Epithelial cell of proximal tubule (primary cell): ENCODE measurements at places on chromosomes 12 and 14. TPM values are rescaled to one million over a fixed set of nuclear protein-coding genes. Genes with fewer than 3 reads are reported as not detected.

The SOX5 gene
- 0.07 and 0.17 TPM in 2 replicates for total RNA-seq

The JAG2 gene
- 4.1 and 5.7 TPM in 2 replicates for total RNA-seq

The PLBD1 gene
- 12.4 and 14.2 TPM in 2 replicates for total RNA-seq

The BEGAIN gene
- 0.51 and 1.4 TPM in 2 replicates for total RNA-seq

DNA sequence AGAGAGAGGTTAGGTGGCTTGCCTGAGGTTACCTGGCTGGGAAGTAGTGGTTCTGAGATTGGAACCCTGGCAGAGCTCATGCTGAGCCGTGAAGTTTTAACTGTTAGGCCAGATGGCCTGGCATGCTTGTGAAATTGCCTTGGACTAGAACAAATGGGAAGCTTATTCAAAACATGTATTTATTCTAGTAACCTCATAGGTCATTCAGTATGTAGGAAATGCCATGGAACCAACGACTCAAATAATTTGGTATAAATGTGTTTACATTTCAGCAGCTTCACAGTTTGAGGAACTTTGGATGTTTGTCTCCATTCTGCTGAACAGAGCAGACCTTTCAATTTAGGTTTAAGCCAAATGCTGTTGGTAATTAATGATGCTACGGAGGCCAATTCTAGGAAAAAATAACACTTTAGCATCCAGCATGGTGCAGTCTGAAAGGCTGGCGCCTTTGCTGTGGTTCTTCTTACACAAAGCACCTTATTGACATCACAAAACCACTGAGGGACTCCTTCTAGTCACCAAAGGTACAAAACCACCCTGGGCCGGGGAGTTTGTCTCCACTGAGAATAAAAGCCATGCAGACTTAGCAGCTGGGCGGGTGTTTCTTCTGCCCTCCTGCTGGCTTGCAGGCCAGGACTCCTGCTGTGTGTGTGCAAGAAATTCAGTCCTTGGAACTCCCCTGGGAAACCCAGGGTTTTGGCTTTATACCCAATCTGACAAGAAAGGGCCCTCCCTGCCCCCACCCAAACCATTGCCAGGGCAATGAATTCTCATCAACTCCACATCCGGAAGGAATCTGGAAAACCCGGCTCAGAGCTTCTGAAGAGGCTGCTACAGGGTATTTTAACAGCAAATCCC, 64.2 kb downstream of the ELK3 start:
- DNase-seq: no peak

DNA sequence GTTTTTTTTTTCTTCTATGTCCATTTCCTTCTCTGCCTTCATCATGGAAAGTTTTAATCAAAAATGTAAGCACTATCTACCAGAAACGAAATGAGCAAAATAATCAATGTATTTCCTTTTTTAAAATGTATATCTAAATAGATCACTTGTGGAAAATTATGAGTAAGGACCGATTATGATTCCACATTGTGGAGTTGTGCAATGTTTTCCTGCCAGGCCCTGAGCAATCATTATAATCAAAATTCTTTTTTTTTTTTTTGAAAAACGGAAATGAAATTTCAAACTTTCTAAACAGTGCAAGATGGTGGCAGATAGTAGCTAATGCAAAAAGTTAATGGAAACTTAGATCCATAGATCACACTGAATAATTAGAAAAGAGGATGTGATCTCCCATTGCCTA, 1074.6 kb upstream of the TMEM132C start:
- no peak for DNase-seq

DNA sequence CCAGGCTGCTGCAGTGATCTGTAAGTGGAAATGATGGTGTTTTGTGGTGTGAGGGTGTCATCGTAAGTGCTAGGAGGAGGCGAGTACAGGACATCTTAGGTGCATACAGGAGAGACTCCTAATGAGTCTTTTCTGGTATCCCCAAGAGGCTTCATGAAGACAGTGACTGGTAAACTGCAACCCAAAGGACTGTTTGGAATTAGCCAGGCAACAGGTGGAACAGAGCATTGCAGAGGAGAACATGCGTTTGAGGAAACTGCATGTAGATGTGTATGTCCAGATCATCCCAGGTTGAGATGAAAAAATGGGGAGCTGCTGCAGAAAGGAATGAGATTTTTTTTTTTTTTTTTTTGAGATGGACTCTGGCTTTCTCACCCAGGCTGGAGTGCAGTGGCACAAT, 5.4 kb downstream of the ACAD10 start:
- DNase-seq: no peak

- no peak for DNase-seq
Observed at GRCh38 chr12:127785540-127785939, 481.4 kb upstream of the TMEM132C start.

DNA sequence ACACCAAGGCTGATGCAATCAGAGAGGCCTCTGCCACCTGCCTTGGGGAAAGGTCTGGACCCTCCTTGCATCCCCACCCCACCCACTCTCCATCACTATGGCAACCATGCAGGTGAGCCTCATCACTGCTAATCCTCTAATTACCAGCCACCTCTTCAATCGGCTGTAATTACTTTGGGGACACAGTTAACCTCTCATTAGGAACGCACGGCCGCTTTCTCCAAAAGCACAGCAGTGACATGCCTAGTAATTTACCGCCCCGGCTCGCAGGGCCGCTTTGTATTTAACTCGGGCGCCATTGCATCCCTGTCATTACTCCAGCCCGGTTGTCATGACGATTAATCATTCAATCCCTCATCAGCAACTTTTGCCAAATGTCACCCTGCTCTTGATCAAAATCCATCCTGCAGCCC, 36.3 kb upstream of the FAM222A start:
- no peak for DNase-seq

DNA sequence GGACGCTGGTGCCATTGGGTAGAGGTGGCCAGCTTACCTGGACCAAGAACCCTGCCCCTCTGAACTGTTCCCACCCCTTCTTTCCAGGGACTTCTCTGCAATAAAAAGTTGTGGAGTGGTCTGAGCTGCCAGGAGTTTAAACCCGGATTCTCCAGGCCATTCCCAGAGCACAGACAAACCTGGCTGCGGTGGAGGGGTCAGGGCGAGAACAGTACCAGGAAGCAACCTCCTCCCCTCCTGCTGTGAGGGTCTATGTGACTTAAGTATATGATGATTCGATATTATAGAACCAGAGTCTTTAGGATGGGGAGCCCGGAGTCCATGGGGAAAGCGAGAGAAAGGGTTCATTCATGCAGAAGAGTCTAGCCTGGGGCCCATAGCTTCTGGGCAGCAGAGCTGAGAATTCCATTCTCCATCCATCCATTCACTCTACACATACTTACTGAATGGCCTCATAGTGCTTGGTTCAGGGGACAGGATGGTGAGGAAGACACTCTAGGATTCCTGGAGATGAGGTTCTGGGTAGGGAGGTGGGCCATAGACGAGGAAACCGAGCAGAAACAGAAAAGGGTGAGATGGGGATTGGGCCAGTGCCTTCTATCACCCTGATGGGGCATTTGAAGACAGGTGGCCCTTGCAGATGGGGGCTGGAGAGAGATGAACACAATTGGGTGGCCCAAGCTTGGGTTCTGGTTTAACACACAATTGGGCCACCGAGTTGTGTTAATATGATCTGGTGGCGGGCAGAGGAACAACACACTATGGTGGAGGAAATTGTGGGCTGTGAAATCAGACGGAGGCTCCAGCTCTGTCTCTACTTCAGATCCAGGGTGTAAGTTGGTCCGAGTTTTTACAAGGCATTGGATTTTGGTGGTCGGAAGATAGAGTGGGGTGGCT, 5.2 kb downstream of the KRT86 start:
- peak; percentile 80 for DNase-seq

DNA sequence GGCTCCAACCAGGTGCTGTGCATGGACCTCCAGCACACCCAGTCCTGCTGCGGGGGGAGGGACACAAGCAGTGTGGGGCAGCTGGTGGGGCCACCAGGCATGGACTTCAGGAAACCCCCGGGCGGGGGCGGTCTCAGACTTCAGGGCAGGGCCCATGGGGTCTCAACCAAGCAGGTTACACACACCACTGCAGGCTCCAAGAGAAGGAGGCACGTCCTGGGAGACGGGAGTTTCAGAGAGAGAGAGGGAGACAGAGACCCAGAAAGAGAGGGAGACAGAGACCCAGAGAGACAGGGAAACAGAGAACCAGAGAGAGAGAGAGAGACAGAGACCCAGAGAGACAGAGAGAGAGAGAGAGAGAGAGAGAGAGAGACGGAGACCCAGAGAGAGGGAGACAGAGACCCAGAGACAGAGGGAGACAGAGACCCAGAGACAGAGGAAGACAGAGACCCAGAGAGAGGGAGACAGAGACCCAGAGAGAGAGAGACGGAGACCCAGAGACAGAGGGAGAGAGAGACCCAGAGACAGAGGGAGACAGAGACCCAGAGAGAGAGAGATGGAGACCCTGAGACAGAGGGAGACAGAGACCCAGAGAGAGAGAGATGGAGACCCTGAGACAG, 128.9 kb downstream of the NCOR2 start:
- no peak for DNase-seq

DNA sequence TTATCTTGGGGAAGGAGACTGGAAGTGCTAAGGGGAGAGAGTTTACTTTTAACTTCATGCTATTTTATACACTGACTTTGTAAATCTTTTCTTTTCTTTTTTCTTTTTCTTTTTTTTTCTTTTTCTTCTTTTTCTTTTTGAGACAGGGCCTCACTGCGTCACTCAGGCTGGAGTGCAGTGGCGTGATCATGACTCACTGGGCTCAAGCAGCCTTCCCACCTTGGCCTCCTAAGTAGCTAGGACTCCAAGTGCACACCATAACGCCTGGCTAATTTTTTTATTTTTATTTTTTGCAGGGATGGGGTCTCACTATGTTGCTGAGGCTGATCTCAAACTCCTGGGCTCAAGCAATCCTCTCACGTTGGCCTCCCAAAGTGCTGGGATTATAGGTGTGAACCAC, 294.6 kb upstream of the PRICKLE1 start:
- no peak for DNase-seq

DNA sequence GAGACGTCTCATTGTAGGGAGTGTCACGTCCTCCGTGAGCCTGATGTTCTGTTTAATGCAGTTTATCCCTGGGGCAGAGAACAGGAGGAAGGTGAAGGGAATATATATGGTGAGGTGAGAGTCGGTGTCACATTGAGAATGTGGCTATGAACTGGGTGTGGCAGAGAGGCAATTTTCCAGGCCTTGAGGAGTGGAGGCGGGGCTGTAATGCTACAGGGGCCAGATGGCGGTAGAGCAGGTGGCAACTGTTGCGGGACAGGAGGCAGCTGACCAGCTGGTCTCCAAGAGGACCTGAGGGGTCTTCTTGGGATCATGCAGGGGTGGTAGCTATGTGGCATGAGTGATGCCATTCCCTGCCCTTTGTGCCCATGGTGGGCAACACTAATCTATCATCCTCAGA, 59.6 kb downstream of the CACNA1C start:
- DNase-seq: no peak

DNA sequence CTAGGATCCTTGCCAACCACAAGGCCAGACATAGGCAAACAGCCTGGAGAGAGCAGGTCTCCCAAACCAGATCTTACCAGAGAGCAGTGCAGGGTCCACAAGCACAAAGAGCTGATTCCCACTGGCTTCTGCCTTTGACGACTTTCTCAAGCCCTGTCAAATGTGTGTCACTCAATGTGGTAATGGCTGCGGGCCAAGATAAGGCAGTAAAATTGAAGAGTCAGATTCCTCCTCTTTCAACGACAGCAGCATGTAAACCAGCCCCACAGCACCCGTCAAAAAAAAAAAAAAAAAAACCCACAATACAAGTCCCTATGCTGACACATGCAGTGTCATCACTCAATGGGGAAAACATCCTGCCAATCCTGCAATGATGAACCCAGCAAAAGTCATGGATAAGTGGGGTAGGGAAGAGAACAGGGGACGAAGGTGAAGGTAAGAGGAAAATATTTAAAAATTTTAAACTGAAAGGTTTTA, at the start of gene STON2:
Gene STON2 (minus strand): TSS at position 123 of the 477 bp plus-strand sequence. CDS start 1,942 bp downstream, outside the sequence.
- peak; percentile 61 for DNase-seq

GRCh38 chr12:117695956-117696355, 272.8 kb downstream of the KSR2 start:
- DNase-seq: no peak

GRCh38 chr14:100403802-100404365, 80.7 kb downstream of the SLC25A47 start:
- no peak for DNase-seq

- DNase-seq: no peak
Observed at GRCh38 chr12:49818241-49818895, 9.8 kb downstream of the NCKAP5L start.

GRCh38 chr12:122955156-122955555, 11.1 kb downstream of the ABCB9 start:
- DNase-seq: no peak
